NCI-H510A (cell line): ENCODE measurements at places on chromosomes 5 and 9.

DNA sequence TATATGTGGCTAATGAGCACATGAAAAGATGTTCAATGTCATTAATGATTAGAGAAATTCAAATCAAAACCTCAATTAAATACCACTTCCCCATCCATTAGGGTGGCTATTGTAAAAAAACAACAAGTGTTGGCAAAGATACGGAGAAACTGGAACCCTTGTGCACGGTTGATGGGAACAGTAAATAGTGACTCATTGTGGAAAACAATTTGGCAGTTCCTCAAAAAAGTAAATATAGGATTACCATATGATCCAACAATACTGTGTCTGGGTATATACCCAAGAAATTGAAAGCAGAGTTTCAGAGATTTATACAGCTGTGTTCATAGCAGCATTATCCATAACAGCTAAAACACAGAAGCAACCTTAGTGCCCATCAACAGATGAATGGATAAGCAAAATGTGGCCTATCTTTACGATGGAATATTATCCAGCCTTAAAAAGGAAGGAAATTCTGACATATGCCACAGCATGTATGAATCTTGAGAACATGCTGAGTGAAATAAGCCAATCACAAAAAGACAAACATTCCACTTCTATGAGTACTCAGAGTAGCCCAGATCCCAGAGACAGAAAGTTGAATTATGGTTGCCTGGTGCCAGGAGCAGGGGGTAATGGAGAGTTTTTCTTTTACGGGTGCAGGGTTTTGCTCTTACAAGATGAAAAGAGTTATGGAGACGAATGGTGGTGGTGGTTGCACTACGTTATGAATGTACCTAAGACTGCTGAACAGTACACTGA lies 41.4 kb upstream of the LRRC14B start:
- DNase-seq, result no peak

DNA sequence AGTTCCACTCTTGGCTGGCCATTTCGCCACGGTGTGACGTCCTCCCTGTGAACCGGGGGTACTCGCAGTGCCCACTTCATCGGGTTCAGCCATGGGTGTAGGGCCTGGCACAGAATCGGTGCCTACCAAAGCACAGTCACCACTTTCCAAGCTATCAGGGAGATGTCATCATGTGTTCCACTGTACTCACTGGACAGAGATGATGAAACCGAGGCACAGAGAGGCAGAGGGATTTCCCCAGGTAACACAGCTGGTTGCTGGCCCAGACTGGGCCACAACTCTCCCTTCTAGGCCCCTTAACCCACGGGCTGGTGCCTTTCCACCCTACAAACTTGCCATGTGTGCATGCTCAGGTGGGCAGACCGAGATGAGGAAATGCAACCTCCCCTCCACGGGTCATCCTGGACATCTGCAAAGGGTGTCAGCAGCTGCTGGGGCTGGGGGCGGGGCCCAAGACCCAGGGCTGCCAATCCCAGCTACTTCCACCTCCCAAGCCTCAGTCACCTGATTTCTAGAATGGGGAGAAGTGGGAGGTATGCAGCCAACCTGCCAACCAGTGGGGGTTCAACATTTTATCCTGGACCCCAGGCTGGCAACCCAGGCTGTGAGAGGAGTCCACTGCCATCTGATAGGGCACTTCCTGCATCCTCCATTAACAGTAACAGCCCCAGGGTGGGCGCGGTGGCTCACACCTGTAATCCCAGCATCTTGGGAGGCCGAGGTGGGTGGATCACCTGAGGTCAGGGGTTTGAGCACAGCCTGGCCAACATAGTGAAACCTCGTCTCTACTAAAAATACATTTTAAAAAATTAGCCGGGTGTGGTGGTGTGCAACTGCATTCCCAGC lies 893 bp upstream of the SH2D3C start:
- no peak for DNase-seq

DNA sequence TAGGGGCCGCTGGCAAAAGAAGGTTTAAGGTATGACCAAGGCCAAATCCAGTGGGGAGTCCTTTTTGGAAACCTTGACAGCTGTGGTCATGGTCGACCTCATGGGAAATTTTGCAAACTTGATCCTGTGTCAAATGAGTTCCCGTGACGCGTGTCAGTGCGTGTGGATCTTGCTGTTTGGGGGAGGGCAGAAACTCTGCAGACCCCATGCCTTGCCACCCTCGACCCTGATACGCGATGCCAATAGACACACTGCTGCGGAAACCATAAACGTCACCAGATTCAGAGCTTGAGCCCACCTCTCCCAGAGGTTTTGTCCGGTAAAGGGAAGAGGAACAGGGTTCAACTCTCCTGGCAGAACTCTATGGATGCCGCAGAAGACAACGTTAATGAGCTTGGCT lies 104.7 kb downstream of the ADAMTS2 start:
- DNase-seq, result no peak

- no peak for DNase-seq
Measured at GRCh38 chr5:170791325-170791954, 7.9 kb downstream of the GABRP start.

- no peak for DNase-seq
Measured at GRCh38 chr5:36713541-36713940, 107.1 kb downstream of the SLC1A3 start.

DNA sequence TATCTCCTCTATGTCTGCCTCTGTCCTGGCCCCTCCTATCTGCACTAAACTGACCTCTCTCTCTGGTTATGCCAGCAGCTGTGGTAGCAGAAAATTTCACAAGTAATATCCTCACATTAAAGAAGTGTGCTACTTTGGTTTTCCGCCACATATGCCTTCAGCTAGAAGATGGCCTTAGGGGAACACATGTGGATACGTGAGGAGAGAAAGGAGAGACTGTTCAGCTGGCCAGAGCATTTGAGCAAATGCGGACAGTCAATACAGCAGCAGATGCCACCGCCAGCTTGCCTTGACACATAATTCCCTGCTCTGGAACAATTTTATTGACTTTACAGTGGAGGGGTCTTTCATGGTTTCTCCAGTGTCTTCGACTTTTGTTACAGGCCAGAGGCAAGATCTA lies 434.6 kb downstream of the TAF11L14 start:
- no peak for DNase-seq

DNA sequence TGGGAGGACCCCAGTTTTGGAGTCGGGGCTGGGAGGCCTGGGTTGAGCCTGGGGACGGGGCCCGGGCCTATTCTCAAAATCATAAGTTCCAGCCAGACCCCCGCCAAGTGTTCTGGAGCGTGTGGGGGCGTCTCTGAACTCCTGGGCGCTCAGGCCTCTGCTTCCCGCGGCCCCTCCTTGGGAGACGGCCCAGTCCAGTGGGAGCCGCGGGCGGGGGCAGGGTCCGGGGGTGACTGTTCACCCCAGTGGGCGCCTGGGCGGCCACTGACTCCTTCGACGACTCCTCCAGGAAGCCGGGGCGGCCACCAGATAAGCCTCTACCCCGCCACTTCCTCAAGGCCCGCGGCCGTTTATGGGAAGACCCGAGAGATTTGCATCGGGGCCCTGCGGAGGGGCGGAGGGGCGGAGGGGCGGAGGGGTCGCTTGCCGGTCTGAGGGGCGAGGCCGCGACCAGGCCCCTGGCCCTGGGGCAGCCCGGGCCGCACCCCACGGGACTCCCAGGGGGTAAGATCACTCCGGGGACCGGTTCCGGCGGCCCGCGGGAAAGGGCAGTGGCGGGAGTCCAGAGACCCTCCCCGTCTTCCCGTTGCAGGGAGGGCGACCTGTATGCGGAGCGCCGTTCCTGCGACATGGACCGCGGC lies 655 bp downstream of the TOR4A start:
- DNase-seq, result no peak
